ENCODE measurements at places on chromosomes 12 and 14.

DNA sequence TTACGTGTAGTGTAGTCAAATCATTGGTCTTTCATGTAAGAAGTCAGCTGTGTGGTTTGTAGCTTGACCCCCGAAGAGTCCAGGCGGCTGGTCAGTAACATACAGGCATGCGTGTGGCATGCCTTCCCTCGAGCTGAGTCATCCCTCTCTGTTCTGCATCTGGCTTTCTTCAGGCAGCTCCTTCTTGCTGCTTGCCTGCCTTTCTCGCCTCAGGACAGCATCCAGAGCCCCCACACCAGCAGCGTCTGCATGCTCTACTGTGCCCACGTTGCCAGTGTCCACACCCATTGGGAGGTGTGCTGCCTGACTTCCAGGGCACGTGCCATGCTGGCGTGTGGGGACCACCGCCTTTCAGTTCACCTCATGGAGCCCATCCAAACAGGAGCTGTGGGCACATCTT, 96.8 kb downstream of the EP400 start:
- DNase-seq = no peak

DNA sequence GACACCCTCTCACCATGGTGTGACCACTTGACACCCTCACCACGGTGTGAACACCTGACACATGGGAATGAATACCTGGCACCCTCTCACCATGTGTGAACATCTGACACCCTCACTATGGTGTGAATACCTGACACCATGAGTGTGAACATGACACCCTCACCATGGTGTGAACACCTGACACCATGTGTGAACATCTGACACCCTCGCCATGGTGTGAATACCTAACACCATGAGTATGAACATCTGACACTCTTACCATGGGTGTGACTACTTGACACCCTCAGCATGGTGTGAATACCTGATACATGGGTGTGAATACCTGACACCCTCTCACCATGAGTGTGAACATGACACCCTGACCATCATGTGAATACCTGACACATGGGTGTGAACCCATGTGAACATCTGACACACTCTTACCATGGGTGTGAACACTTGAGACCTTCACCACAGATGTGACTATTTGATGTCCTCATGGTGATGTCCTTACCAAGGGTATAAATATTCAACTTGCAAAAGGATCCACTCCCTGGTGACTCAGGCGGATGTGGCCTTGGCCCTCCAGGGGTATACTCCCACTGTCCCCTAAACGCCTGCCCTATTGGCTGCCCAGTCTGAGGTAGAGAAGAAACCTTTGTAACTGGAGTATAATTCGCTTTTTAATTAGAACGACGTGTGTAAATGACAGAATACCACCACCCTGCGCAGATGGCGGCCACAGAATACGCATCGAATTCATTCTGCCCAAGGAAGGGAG, 29.1 kb downstream of the RFLNA start:
- DNase-seq = no peak

DNA sequence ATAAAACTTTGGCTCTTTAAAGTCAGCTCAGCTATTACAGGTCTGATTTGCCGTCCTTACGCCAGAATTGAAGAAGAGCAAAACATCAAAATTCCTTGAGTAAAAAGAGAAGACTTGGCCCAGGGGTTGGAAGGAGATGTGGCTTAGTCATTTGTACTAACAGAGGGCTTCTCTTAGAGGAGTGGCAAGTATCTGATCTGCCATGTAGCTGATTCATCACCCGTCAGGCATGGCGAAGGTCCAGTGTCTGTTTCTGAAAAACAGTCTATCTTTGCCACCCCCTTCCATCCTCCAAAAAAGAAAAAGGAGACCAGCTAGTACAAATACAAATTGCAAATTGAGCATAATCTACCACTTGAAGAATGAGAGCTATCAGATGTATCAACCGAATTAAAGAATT, 91.9 kb downstream of the RAD52 start:
- DNase-seq = no peak

GRCh38 chr14:70700955-70701585, 59.4 kb downstream of the TTC9 start:
- DNase-seq = no peak

DNA sequence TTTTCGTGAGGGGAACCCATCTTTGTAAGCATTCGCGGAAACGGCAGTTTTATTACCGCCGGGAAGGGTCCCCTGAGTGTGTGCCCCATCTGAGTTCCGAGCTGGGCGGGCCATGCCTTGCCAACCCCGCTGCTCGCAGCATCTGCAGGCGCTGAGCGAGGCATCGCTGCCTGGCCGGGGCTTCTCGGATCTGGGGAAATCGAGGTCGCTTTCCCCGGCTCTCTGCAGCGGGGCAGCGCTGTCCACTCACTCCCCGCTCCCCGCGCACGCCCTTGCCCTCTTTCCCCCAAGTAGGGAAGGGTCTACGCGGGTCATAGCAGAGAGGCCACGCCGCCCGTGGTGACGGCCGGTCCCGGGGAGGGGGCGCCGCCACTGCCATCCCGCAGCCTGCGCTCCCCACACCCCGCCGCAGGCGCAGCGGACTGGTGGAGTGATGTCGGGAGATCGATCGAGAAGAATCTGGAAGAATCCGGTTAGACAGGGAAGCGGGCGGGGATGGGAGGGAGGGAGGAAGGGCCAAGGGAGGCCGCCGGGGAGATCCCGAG, 507 bp upstream of the FKBP4 start:
- peak; percentile 37 for DNase-seq
